Astrocyte of the spinal cord (primary cell): ENCODE measurements at places on chromosomes 13 and 19.

DNA sequence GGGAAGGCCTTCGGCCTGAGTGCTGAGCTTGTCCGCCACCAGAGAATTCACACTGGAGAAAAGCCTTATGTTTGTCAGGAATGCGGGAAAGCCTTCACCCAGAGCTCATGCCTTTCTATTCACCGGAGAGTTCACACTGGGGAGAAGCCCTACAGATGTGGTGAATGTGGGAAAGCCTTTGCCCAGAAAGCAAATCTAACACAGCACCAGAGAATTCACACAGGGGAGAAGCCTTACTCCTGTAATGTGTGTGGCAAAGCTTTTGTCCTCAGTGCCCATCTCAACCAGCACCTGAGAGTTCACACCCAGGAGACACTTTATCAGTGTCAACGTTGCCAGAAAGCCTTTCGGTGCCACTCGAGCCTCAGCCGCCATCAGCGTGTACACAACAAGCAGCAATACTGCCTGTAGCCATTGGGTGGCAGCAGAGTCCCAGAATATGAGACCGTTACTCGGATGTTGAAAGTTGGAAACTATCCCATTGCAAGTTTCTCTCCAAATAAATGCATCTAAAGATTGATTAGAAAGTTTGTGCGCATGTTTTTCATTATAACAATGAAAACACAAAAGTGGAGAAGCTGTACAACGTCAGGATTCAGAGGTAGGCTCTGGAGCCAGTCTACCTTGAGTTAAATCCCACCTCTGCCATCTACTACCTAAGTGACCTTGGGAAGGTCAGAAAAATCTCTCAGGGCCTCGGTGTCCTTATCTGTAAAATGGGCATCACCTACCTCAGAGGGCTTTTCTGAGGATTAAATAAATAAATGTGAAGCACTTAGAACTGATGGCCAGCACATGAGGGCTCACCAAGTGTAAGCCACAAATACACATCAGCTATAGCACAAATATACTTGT, 21.1 kb downstream of the ZNF473 start:
- DNase-seq: no peak

- DNase-seq: peak; percentile 81
Measured at GRCh38 chr13:101309014-101309619, 107.2 kb downstream of the NALCN start.

DNA sequence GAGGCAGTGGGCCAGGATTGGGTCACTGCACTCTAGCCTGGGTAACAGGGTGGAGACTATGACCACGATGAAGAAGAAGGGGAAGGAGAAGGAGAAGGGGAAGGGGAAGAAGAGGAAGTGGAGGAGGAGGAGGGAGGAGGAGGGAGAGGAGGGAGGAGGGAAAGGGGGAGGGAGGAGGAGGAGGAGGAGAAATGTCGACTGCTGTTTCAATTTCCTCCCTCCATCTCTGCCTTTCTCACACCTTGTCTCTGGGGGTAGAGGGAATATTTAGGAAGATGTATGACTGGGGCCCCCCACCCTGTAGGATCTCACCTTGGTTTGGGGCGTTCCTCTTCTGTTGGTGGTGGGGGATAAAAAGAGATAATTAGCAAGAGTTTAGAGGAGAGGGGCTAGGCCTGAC, 3.8 kb downstream of the TNNT1 start:
- no peak for DNase-seq

DNA sequence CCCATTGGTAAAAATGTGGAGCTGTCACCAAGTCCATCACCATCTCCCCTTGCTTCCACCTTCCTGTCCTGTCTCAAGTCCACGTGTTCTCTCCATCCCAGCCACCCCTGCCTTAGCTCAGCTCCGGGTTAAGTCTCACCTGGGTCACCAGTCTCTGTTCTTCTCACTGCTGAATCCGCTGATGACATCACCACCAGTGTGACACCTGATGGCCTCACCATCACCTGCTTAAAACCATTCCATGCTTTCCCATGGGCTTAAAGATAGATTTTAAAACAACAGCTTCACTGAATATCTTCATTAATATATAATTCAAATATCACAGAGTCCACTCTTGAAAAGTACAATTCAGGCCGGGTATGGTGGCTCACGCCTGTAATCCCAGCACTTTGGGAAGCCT, 42.1 kb downstream of the RGCC start:
- no peak for DNase-seq

- no peak for DNase-seq
Measured at GRCh38 chr19:12783849-12784393, 7.4 kb upstream of the JUNB start.

DNA sequence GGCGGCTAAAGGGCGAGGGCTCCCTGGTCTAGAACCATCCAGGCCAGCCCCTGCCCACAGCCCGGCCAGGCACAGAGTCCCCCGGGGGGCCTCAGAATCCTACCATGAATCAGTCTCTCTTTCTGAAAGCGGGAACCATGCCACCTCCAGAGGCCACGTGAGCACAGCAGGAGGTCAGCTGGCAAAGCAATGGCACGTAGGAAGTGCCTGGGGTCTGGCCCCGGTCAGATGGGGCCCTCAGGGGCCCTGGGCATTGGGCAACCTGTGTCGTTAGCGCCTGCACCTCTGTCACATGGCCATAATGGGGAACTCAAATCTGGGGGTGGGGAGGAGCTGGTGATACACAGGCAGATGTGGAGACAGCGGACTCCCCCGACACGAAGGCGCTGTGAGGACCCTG, 8.8 kb downstream of the MFSD12 start:
- no peak for DNase-seq

DNA sequence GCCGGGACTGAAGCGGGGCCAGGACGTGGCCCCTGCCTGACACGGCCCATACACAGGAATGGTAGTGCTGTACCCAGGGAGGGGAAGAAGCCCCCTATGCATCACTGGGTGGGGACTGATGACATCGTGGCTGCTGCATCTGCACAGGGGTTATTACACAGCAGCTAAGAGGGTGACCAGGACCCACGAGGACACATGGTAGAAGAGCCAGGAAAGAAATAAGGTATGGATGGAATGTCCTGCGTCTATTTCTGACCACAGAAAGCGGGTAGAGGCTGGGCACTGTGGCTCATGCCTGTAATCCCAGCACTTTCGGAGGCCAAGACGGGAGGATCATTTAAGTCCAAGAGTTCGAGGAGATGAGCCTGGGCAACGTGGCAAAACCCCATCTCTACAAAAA, 24.1 kb downstream of the DCAF15 start:
- no peak for DNase-seq

DNA sequence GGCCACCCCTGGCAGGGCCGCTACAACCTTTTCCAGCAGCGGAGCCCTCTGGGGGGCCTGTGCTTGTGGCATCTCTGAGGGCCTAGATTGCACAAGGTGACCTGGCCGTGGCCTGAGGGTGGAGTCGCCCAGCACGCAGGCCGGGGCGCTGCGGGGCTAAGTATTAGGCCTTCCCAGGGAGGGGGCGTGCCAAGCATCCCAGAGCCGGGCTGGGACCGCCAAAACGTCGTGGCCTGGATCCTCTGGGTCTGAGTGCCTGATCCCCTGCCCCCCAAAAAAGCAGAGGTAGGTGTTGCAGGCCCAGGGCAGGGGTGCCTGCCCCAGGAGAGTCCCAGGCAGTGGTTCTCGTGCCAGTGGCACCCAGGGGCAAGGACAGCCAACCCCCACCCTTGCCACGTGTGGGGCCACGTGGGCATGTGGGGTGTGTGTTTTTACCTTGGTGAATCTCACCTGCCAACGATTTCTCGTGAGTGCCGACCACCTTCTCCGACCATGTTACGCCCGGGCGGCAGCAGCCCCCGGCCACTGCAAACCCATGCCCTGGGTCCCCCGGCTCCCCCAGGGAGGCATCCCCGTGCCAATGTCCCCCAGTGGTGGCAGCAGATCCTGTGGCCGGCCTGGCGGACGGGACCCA, 12.6 kb upstream of the GNA15 start:
- no peak for DNase-seq

DNA sequence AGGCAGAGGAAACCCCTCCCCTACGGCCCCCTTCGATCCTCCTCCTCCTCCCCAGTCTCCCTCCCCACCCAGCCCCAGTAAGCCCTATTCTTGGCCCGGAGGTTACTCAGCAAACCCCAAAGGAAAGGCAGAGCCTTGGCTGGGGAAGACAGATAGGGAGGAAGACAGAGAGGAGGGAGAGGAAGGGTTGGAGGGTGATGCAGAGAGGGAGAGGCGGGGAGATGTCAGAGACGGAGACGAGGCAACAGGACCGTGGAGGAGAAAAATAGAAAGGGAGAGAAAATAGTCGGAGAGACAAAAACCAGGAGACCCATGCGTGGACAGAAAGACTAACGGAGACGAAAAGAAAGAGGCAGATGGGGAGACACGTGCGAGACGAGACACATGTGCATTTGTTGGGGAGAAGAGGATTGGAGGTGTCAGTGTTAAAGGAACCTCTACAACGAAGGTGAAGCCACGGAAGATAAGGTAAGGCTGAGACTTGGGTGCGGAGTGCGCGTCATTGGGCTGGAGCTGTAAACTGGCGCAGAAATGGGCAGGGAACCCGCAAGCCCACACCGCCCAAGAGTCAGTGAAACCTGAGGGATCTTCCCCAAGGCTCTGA, 2.9 kb downstream of the TGFB1 start:
- no peak for DNase-seq

DNA sequence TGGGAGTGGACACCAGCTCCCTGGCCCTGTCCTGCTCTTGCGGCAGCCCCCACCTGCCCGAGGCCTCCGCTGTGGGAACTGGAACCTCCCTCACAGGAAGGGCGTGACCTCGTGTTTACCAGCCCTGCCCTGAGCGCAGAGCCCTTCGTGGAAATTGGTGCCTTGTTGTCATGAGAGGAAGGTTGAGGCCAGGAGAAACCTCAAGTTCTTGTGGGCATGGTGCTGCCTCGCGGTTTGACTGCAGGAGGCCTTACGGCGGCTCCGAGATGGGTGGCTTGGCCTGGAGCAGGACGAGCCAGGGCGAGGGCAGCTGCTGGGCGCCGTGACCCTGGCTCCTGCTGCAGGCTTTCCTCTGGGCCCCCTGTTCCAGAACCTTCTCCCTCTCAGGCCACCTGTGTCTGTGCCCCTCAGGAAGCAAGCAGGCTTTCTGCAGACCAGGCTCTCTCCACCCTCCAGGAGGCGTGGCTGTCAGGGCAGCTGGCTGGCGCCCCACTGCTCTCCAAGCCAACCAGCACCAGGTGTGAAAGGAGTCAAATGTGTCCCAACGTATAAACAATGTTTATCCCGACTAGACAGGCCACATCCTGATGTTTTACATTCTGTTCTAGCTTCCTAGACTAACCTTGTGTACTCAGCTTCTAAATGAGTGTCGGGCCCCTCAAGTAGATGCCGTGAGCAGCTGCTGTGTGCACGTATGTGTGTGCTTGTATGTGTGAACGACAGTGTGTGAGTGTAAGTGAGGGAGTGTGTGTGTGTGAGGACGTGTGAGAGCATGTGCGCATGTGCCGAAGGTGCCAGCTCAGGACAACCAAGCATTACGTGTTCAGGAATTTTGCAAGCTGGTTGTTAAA, 10.4 kb upstream of the RASA3 start:
- no peak for DNase-seq

DNA sequence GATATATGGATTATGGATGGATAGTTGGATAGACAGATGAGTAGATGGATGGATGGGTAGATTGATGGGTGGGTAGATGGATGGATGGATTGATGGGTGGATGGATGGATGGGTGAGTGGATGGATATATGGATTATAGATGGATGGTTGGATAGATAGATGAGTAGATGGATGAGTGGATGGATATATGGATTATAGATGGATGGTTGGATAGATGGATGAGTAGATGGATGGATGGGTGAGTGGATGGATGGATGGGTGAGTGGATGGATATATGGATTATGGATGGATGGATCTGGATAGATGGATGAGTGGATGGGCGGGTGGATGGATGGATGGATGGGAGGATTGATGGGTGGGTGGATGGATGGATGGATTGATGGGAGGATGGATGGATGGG, 36.4 kb upstream of the TNFAIP8L1 start:
- DNase-seq: no peak

DNA sequence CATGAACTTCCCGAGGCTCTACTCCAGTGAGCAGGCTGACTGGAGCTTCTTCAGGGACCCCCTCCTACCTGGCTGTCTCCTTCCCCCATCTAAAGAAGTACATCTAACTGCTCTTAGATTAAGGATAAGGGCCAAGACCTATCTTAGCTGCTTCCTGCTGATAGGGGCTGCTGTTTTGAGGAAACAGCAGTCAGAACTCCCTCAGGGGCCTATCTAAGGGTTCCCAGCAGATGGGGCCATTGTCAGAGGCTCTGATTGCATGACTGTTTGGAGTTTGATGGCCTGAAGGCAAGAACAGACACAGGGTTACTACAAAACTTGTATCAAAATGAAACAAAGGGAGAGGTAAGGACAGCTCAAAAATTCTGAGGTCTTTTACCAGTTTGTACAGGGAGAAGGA, 2636.9 kb upstream of the PCDH20 start:
- DNase-seq: no peak

DNA sequence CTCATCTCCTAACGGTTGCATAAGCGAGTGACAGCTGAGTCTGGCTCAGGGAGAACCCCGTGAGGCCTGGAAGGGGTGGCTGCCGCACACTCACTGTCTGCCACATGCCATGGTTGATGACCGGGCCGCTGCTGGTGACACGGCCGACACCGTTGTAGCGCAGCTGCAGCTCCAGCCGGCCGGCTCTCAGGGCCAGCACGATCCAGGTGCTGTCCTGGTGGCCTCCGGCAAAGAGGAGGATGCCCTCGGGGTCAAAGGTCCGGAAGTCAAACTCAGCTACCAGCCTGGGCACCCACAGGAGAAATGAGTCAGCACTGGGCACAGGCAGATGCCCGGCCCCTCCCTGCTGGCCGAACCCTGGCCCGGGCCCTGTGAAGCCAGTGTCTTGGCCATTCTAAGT, 31.7 kb downstream of the GAS6 start:
- no peak for DNase-seq

DNA sequence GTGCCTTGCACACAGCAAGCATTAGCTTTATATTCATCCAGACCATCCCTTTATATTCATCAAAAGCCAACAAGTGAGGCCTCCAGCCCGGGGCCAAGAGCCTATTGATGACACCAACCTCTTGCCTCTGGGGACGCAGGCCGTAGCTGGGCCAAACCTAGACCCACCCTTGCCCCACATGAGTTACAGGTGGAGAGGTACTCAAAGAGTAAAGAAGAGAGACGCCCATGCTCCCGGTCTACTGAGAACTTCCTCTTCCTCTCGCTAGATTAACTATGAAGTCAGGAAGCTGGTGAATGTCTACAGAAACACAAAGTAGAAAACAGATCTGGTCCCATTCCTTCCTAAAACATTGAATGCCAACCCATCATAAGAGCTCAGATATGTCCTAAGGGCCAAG, 3.8 kb upstream of the MLNR start:
- no peak for DNase-seq

DNA sequence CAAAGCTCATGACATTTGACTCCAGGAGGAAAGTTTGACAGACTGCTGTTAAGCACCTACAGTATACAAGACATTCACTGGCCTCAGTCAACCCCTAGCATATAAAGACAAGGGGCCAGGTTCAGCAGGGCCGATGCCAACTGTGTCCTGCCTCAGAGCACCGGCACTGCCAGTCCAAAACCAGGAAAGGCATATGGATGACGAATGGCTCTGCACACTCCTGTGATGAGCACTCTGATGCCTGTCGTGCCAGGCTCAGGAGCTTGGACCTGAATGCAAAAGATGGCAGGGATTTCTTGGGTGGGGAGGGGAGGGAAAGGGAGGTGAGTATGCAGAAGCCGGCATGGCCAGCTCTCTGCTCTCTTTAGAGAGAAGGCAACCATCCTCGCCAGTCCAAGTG, 38.9 kb downstream of the COL4A1 start:
- DNase-seq: no peak
